HS-5 (cell line): ENCODE measurements at places on chromosomes 7 and 10.

GRCh38 chr10:88764110-88764509, 4.3 kb downstream of the LIPN start:
- no peak for DNase-seq

GRCh38 chr10:77074104-77074624, 563.4 kb downstream of the KCNMA1 start:
- no peak for DNase-seq

DNA sequence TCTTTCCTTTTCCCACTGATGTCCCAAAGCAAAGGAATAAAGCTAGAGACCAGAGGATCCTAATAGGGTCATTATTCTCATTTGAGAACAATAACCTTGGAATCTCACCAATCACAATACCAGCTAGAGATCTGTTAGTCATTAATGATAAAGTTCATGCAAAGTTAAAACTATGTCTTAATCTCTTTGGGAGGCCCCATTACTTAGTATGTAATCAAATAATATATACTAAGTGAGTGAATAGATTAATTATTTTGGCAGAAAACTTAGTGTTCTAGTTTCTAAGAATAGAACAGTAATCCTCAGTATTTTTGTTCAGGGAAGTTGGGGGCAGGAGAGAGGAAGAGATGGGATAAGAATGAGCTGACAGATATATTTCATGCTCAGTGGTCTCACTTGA, 227.2 kb downstream of the MTERF1 start:
- DNase-seq, result no peak

DNA sequence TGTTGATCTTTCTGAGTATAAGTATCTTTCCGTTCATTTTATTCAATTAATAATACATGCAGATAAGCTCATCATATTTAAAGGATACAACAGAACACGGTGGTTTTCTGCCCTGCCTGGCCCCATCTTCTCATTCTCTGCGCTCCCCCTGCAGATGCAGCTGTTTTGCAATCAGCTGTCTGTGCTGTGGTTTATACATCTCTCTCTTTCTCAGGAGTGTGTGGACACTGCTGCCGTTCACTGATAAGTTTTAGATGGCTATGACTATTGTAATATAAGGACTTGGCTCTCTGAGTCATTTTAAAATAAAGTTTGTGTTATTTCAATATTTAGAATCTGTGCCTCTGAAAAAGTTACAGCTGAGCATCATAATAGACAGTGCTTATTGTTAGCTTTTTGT, 54.5 kb downstream of the CUL1 start:
- DNase-seq, result no peak

- no peak for DNase-seq
These were observed 298.7 kb upstream of the LRRTM3 start for GRCh38 chr10:66627156-66627555.

- no peak for DNase-seq
These were observed 70.4 kb downstream of the AKR1B1 start for GRCh38 chr7:134388336-134389019.

DNA sequence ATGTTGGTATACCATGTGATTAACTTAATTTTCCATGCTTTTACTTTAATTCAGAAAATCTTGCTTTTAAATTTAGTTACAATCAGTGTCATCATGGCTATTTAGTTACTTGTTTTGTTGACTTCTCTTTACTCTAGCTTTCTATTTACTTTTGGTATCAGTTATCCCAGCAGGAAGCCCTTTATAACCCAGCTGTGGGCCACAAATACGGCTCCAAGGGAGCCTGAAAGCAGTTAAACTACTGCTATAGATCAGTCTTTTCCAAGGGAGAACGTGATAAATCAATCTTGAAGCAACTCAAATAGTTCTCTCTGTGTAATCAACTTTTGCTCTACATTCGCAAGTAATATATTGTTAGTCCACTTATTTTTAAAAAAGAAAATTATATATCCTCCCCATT, 287.4 kb downstream of the CACNA2D1 start:
- DNase-seq, result no peak

DNA sequence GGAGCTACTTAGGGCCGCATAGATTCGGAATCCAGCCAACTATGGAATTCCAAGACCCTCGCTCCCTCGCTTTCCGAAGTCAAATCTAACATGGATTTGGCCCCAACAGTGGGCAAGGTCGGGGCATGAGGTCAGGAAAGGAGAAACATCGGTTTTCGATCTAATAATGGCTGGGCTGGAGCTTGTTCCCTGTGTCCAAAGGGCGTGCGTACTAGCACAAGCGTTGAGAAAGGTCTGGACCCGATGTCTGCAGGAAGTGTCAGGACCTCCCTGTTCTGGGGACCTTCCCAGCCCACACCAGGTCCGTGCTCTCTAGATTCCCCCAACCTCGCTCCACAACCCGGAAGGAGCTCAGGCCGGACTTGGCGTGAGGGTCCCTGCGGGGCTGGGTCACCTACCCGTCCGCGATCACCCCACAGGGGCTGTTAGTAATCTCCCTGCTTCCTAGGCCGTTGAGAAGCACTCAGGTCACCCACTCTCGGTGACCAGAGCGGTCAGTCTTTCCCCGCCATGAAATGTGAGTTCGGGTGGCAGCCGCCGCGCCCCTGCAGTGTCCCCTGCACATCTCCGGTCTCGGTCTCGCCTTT, 4.8 kb downstream of the FEZF1 start:
- no peak for DNase-seq
